ENCODE measurements at places on chromosomes 2 and 18.

- DNase-seq: no peak
Measured at GRCh38 chr2:31539505-31539904, 41.2 kb downstream of the SRD5A2 start.

GRCh38 chr2:54755641-54756326 lies 32.3 kb downstream of the EML6 start:
- no peak for DNase-seq

- no peak for DNase-seq
Measured at GRCh38 chr2:62292190-62292589, 96.3 kb downstream of the B3GNT2 start.

DNA sequence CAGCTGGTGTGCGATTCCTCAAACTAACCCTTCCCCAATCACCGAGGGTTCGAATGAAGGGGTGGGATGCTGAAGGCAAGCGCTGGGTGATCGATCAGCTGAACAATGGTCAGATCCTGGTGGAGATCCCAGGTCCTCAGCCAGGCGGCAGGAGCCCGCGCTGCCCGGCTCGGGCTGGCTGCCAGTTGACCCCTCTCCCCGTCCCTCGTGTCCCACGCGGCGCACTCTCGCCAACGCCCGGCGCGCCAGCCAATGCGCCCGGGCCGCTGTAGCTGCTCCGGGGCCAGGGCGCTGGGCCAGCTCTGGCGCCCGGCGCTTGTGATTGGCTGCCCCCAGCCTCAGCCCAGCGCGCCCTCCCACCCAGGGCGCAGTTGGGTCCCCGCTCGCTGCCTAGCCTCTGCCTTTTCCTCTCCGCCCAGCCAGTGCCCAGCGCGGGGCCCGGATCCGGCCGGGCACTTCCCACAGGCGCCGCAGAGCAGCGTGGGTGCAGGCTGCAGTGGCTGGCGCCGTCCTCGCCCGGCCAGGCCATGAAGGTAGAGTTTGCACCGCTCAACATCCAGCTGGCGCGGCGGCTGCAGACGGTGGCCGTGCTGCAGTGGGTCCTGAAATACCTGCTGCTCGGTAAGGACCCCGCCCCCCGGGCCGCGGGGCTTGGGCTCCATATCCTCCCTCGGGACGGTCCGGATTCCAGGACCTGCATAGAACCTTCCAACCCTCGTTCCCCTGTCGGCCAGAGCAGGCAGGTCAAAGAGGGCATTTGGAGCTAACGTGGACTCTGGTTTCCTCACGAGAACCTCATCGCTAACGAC lies at the start of gene MOGAT1:
Gene MOGAT1, plus strand, starts transcription at position 400 of the 809 bp plus-strand sequence. Its CDS starts 128 bp downstream, at position 528.
- DNase-seq: no peak
